Foreskin melanocyte (primary cell): ENCODE measurements at places on chromosomes 16 and 17.

GRCh38 chr17:62627219-62627903, at the start of gene MRC2:
Gene MRC2, plus strand, starts transcription at chr17:62627670. Its CDS starts 133 bp downstream, at chr17:62627803.
- no peak for DNase-seq

- DNase-seq = no peak
Observed at GRCh38 chr16:76114681-76115080, 162.5 kb upstream of the CNTNAP4 start.

GRCh38 chr16:4369007-4369733, 2.5 kb upstream of the VASN start:
- no peak for DNase-seq

- DNase-seq = no peak
Observed at GRCh38 chr16:66223176-66223780, 143.2 kb upstream of the CDH5 start.

- DNase-seq = no peak
Observed at GRCh38 chr17:35293151-35293847, 50.4 kb downstream of the SLFN5 start.

DNA sequence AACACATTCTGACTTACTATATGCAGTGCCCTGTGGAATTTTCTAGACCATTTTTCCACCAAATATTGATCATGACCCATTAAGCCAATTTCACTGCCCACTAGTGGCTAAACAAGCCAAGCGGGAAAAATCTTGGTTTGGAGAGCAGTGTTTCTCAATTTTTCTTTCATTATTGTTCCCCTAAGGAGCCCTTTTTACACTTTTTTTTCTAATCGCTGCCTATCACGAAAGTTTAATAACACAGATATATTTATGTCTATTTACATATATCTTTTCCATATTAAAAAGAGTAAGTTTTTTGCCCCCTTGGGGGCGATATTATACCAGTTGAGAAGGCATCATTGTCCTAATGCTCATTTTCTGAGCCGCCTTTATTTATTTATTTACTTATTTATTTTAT, 10.8 kb upstream of the TLCD3B start:
- no peak for DNase-seq
